NCI-H82 (cell line): ENCODE measurements at places on chromosomes 3 and 15.

DNA sequence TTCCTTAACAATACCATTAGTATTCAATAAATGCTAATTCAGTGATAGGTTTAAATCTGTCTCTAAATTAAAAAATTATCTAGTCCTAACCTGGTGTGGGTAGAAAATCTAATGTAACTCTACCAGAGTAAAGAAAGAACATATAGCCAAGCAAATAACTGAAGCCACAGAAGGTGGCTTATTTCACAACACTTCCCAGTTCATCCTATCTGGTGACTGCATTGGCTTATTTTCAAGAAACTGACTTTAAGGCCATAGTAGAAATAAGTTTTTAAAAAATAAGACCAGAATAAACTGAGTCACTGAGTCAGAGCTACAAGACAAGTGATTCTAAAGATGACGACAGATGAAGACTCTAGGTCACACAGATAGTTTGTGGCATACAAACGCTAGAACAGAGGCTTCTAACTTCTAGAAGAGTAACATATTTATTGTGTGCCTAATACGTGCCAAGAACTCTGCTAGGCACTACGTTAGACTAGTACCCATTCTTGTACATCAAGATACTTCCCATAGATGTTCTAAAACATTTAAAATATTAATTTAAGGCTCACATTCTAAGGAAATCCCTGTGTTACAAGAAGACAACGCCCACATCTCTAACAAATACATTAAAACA lies 25.9 kb downstream of the TMCC1 start:
- no peak for DNase-seq

GRCh38 chr15:100150906-100151305 lies 190.9 kb downstream of the ADAMTS17 start:
- DNase-seq: no peak

GRCh38 chr3:186368717-186369116 lies 6.7 kb upstream of the DGKG start:
- DNase-seq: no peak

DNA sequence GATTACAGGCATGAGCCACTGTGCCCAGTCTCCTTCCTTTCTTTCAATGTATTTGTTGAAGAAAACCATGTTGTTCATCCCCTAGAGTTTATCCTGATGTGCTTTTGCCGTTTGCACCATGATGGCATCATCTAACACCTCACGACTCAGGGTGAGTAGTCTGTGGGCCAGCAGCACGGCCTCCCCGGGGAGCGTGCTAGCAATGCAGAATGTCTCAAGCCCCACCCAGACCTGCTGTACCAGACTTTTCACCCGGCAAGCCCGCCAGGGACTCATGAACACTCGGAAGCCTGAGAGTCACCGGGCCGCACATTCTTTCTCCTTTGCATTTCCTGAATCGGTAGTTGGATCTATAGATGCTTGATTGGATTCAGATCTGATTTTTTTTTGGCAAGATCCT lies 64.6 kb downstream of the RPN1 start:
- no peak for DNase-seq

GRCh38 chr15:94036156-94036555 lies 195.2 kb upstream of the MCTP2 start:
- no peak for DNase-seq

DNA sequence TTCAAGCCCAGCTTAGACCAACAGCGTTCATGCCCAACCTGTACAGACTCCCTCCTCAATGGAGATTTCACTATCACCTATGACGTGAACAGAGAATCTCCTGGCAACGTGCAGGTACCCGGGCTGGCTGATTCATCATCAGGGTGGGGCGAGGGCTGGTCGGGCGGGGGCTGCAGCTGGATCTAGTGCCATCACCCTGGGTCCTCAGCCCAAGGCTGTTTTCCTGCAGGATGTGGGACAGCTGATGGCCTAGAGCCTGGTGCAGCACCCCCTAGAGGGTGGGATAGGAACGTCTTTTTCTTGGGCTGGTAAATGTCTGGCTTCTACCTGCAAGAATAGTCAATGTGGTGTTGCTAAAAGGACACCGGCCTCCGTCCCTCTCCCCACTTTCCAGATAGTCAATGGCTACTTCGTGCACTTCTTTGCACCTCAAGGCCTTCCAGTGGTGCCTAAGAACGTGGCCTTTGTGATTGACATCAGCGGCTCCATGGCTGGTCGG lies 4.4 kb downstream of the ITIH3 start:
- peak; percentile 36 for DNase-seq

- DNase-seq: no peak
Observed at GRCh38 chr3:166243511-166243910, 406.3 kb upstream of the BCHE start.

- DNase-seq: no peak
Observed at GRCh38 chr3:32453346-32453745, 49.3 kb downstream of the CMTM6 start.

DNA sequence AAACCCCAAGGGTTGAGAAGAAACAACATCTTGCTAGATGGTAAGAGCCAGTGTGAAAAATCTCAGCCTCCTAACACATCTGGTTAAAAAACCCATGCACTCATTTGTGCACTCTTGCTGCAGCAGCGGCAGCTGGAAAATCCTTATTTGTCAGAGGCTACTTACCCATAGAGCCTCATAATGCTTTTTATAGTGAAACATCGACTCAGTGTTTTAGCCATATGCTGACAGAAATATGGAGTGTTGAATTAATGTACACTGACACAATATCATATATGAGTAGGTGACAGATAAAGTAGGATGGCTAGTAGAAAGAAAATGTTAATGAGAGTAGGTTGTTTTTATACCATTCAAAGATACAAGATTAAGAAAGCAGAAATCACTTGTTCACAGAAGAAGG lies 13.0 kb downstream of the SLC9A9 start:
- no peak for DNase-seq

DNA sequence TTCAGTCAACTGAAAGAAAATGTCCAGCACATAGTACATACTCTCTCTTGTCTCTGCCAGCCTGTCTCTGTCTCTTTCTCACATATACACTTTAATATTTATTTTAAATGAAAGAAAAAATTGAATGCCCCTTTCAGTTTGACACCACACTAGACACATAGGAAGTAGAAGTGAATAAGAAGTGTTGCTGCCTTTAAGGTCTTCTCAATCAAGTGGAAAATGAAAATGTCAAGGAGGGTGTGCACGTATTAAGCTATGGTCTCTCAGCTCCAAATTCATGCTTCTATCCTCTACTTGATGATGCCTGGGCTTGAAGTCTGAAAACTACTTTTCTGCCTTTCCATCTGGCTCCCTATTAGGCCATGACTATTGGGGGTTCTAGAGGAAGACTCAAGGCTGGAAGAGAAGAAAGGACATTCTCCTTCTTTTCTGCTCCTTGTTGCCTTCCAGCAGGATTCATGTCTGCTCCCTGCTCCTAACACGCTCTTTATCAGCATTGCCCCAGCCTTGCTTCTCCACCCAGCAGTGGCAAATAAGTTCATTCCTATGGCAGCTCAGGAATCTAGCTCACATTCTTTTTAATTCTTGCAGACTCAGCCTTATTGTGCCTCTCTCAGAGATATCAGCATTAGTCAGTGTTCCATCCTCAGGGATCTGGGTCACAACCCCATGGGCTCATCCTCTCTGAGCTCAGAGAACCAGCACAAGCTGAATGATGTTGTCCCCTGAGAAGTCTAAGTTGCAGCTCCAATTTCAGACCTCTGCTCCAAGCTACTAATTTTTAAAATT lies 609.1 kb upstream of the GRM7 start:
- no peak for DNase-seq

- DNase-seq: no peak
Observed at GRCh38 chr15:89067751-89068150, 20.5 kb upstream of the ABHD2 start.

GRCh38 chr3:185332026-185332735 lies 30.8 kb upstream of the MAP3K13 start:
- DNase-seq: peak; percentile 19

- no peak for DNase-seq
Observed at GRCh38 chr3:136189043-136189442, 7.1 kb downstream of the MSL2 start.

- DNase-seq: peak; percentile 74
Observed at GRCh38 chr3:6120786-6121185, 740.1 kb upstream of the GRM7 start.

GRCh38 chr3:141388395-141388794 lies 20.1 kb downstream of the ZBTB38 start:
- DNase-seq: no peak

GRCh38 chr3:60316121-60316797 lies 935.0 kb downstream of the FHIT start:
- DNase-seq: no peak

DNA sequence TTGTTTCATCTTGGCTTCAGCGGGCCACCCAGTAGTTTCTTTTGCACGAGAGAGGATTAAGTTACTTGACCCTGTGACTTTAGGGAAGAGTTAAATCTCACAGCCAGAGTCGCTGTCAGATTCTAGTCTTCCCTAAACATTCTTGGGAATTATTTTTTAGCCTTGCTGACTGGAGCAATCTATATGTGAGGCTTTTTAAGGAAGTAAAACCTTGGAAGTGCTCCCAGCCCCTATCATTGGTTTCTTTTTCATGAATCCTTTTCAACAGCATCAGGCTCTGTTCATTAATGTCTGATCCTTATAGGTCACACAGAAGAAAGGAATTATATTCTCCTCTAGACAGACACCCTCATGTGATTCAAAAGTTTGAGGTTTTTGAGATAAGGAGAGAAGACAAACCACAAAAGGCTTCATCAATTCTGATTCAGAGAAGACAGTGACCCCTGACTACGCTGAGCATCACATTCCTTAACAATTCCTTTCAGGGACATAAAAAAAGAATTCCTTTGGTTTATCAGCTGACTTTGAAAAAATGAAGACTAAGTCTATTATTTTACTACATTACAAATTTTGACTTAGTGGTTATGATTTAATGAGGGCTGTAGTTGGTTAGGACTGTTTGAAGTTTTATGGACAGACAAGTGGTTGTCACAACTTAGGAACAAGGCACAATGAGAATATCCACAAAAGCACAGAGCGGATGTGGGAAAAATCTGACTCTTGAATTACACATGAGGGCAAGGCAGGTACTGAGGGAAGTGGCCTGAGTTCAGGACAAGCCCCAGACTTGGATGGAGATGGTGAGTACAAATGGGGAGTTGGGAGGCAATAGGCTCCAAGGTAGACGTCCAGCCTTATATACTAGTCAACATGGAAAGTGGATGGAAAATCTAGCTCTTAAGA lies 171.1 kb upstream of the STT3B start:
- DNase-seq: no peak

DNA sequence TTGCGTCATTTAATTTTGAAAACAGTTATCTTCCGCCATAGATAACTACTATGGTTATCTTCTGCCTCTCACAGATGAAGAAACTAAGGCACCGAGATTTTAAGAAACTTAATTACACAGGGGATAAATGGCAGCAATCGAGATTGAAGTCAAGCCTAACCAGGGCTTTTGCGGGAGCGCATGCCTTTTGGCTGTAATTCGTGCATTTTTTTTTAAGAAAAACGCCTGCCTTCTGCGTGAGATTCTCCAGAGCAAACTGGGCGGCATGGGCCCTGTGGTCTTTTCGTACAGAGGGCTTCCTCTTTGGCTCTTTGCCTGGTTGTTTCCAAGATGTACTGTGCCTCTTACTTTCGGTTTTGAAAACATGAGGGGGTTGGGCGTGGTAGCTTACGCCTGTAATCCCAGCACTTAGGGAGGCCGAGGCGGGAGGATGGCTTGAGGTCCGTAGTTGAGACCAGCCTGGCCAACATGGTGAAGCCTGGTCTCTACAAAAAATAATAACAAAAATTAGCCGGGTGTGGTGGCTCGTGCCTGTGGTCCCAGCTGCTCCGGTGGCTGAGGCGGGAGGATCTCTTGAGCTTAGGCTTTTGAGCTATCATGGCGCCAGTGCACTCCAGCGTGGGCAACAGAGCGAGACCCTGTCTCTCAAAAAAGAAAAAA lies 1.2 kb downstream of the B2M start:
- peak; percentile 21 for DNase-seq

GRCh38 chr3:119506631-119507030 lies 8.3 kb downstream of the TIMMDC1 start:
- no peak for DNase-seq

DNA sequence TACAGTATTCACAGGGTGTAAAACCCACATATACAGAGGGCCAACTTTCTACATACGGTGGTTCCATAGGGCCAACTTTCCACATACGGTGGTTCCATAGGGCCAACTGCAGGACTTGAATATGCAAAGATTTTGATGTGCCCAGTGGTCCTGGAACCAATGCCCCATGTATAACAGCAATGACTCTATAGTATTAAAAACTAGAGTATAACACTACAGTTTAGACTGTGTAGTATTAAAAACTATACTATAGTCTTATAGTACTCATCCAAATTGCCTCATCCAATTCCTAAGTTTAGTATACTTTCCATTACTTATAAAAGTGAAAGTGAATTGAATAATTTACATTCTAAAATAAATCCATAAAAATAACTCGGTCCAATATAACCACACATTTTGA lies 75.9 kb downstream of the GSK3B start:
- DNase-seq: no peak

DNA sequence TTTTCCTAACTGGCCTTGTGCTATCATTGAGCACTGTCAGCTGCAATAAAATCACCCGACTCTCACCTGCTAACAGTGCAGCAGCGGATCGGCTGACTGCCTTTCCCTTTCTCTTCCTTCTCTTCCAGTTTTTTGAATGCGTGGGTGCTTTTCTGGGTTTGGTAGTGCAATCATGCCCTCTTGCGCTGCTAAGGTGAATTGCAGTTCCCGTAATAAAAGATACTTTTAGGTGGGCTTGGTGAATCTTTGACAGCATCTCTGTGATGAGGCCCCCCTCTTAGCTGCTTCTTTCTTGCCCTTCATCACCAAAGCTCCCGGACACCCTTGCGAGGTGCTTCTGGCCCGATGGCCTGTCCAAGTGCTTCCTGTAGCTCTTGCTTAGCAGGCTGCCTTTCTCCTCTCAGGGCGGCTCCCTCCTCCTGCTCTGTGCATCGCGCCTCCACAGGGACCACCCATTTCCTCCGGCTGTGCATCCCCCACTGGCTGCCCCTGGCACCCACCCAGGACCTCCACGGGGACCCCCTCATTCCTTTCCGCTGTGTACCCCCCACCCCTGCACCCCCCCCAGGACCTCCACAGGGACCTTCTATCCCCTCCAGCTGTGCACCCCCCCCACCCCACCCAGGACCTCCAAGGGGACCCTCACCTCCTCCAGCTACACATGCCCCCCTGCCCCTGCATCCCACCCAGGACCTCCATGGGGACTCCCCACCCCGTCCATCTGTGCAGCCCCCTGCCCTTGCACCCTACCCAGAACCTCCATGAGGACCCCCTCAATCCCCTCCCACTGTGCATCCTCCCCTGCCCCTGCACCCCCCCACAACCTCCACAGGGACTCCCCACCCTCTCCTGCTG lies 50.8 kb upstream of the RPL32 start:
- DNase-seq: peak; percentile 75

DNA sequence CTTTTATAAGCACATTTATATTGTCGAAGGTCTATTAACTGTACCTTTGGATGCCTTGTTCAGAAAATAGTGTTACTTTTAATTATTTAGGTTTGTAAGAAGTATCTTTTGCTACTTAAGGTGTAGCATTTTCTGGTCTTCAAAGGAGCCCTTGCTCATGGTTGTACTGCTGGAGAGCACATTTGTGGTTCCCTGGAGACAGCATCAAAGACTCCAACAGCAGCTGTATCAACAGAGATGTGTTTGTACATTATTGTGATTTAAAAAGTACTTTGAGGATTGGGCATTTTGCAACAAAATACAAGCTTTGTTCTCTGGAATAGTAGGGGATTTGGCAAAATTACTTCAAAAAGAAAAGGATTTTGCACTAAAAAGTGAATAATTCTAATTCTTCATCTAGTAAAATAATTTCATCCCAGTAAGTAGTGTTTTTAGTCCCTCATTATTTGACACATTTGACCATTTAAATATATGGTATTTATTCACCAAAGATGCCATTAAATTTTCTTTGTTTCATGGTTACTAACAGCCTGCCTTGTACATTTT lies 16.5 kb downstream of the TBC1D23 start:
- peak; percentile 16 for DNase-seq
